Hepatocyte (in vitro differentiated cells): ENCODE measurements at places on chromosomes 7 and 10. TPM values are rescaled to one million over a fixed set of nuclear protein-coding genes. Genes with fewer than 3 reads are reported as not detected.

GRCh38 chr7:151115121-151115835 lies 29.0 kb downstream of the AGAP3 start:
- peak; percentile 72 for DNase-seq
- no peaks in the 10 kb centered on the region for H3K27me3 ChIP-seq
- H3K4me1 ChIP-seq: peaks cover 17% of the 10 kb centered on the region
- no peak overlapping the region for H3K4me3 ChIP-seq

DNA sequence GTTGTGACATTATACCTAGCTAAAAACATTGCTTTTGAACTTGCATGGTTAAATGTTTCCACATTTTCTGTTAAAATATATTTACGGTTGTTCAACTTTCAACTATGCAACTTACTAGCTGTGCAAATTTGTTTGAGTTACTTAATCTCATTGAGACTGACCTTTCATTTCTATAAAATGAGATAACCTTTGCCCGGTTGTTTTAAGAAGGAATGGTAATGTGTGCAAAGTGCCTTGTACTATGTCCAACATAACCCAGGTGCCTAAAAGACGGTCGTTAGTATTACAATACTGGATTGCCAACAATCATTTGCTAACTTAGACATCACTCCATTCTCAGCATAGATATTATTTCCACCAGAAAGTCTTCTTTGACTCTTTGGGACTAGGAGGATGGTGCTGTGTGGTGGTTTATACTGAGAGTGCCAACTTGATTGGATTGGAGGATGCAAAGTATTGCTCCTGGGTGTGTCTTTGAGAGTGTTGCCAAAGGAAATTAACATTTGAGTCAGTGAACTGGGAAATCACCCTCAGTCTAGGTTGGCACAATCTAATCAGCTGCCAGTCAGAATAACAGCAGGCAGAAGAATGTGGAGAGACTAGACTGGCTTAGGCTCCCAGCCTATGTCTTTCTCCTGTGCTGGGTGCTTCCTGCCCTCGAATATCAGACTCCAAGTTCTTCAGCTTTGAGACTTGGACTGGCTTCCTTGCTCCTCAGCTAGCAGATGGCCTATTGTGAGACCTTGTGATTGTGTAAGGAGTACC lies 85.2 kb upstream of the PDSS1 start:
- no peak overlapping the region for H3K27ac ChIP-seq
- no peaks in the 10 kb centered on the region for H3K4me1 ChIP-seq
- no peak overlapping the region for H3K4me3 ChIP-seq
- DNase-seq: no peak
- no peaks in the 10 kb centered on the region for H3K27me3 ChIP-seq
- no peaks in the 10 kb centered on the region for H3K36me3 ChIP-seq

GRCh38 chr7:129376778-129377700 lies 57.2 kb upstream of the STRIP2 start:
- no peak overlapping the region for H3K27ac ChIP-seq
- H3K36me3 ChIP-seq: no peaks in the 10 kb centered on the region
- DNase-seq: no peak
- no peaks in the 10 kb centered on the region for H3K27me3 ChIP-seq
- no peaks in the 10 kb centered on the region for H3K4me1 ChIP-seq

DNA sequence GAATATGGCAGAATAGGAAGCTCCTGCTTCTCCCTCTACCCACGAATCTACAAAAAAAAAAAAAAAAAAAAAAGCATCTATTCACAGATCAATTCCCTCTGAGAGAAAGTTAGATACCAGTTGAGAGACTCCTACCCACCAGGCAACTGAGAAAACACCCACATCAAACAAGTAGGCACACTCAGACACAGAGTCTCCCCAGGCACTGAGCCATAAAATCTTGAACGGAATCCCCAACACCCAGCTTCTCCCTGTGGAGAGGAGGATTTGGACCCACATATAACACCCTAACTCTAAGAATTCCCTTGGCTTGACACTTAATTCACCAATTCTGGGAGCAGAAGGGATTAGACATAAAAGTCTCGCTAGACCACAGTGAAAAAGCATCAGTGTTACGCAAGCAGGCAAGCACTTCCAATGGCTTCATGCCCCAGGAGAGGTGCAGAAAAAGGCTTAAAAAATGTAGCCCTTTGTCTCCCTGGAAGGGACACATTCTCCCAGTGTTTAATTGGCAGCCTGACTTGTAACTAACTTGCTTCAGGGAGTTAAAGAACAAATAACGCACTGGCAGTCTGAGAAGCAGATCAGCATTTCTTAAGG lies 192.2 kb downstream of the ELAPOR2 start:
- no peak overlapping the region for H3K4me3 ChIP-seq
- H3K36me3 ChIP-seq: no peaks in the 10 kb centered on the region
- DNase-seq: no peak
- H3K4me1 ChIP-seq: no peaks in the 10 kb centered on the region
- no peak overlapping the region for H3K27ac ChIP-seq

GRCh38 chr7:162632-163297 lies 29.6 kb upstream of the FAM20C start:
- no peaks in the 10 kb centered on the region for H3K36me3 ChIP-seq
- DNase-seq: no peak
- peaks cover 34% of the 10 kb centered on the region for H3K4me1 ChIP-seq
- H3K27ac ChIP-seq: no peak overlapping the region

DNA sequence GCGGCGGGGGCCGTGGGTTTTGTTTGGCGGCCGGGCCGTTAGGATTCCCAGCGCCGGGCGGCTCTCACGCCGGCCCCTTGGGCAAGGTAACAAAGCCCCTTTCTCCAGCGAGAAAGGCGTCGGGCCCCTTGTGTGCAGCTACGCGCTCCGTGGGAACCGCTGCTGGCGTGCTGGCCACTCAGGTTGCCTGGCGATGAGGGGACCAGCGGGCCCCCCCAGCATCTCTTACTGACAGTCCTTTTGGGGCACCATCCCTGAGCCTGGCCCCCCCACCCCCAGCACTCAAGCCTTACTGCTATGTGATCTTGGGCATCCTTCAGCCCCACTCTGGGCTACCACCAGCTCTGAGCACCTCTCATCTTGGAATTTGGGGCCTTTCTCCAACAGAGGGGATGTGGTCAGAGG lies 1.8 kb downstream of the LFNG start:
- no peak for DNase-seq
- H3K36me3 ChIP-seq: no peaks in the 10 kb centered on the region
- peaks cover 20% of the 10 kb centered on the region for H3K27me3 ChIP-seq
- peaks cover 58% of the 10 kb centered on the region for H3K4me1 ChIP-seq
- no peak overlapping the region for H3K4me3 ChIP-seq

- no peak overlapping the region for H3K27ac ChIP-seq
- peaks cover 30% of the 10 kb centered on the region for H3K4me1 ChIP-seq
- no peak for DNase-seq
- no peaks in the 10 kb centered on the region for H3K36me3 ChIP-seq
- no peak overlapping the region for H3K4me3 ChIP-seq
These were observed 4.5 kb downstream of the TRIL start for GRCh38 chr7:28953633-28954032.

- no peak overlapping the region for H3K4me3 ChIP-seq
- DNase-seq: no peak
- no peaks in the 10 kb centered on the region for H3K4me1 ChIP-seq
- H3K36me3 ChIP-seq: no peaks in the 10 kb centered on the region
- H3K27me3 ChIP-seq: no peaks in the 10 kb centered on the region
These were observed 348.7 kb upstream of the LRGUK start for GRCh38 chr7:133778472-133778871.

- H3K27ac ChIP-seq: peak overlapping the region; percentile 33
- no peaks in the 10 kb centered on the region for H3K36me3 ChIP-seq
- peaks cover 6% of the 10 kb centered on the region for H3K4me1 ChIP-seq
- no peak for DNase-seq
- H3K27me3 ChIP-seq: peaks cover 99% of the 10 kb centered on the region
These were observed 5.1 kb upstream of the TBX20 start for GRCh38 chr7:35258868-35259522.

GRCh38 chr7:114631249-114631822 lies 216.7 kb downstream of the FOXP2 start:
- no peak overlapping the region for H3K27ac ChIP-seq
- DNase-seq: no peak
- peaks cover 4% of the 10 kb centered on the region for H3K4me1 ChIP-seq
- no peak overlapping the region for H3K4me3 ChIP-seq
- no peaks in the 10 kb centered on the region for H3K36me3 ChIP-seq

- peak; percentile 12 for DNase-seq
- H3K27me3 ChIP-seq: no peaks in the 10 kb centered on the region
- no peaks in the 10 kb centered on the region for H3K4me1 ChIP-seq
These were observed 51.3 kb downstream of the USP6NL start for GRCh38 chr10:11560076-11560709.

DNA sequence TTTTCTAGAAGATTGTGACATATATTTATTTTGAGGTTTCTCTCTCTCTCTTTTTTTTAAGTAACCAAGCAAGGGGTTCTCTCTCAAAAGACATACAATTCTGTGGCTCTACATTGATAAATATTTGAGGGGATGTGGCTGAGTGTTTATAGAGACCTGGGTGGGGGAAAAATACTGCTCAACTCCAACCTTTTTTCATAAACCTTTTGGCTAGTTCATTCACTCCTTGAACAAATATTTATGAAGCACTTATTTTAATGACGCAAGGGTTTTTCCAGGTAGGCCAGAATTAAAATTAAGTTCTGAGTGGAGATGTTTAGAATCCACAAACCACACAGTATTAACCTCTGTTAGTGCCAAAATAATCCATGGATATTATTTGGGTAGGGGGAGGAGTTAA lies 100.2 kb downstream of the PTPRE start:
- H3K27me3 ChIP-seq: no peaks in the 10 kb centered on the region
- no peak for DNase-seq
- no peak overlapping the region for H3K4me3 ChIP-seq
- no peaks in the 10 kb centered on the region for H3K36me3 ChIP-seq
- H3K4me1 ChIP-seq: no peaks in the 10 kb centered on the region

GRCh38 chr10:74024600-74024999 lies 26.7 kb downstream of the VCL start:
- no peaks in the 10 kb centered on the region for H3K36me3 ChIP-seq
- H3K27me3 ChIP-seq: no peaks in the 10 kb centered on the region
- no peak for DNase-seq

- H3K4me3 ChIP-seq: no peak overlapping the region
- no peaks in the 10 kb centered on the region for H3K36me3 ChIP-seq
- peak overlapping the region; percentile 29 for H3K27ac ChIP-seq
- H3K27me3 ChIP-seq: no peaks in the 10 kb centered on the region
- H3K4me1 ChIP-seq: no peaks in the 10 kb centered on the region
These were observed 14.8 kb downstream of the CYP3A7 start for GRCh38 chr7:99719996-99720769.

DNA sequence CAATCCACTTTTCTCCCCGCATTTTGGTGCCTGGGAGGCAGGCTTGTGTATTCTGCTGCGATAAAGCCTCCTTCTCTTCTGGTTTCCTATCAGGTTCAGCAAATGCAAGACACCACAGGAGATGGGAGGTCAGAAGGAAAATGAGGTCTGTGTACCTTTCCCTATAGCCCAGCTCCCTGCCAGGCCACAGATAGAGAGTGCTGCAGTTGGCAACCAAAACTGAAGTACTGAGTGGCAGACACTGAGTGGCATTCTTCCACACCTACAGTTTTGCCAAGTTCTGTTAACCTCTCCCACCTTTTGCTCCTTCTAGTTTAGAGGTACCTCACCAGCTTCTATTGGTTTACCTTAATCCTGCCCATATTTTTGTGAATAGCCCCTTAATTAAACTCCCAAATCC lies 948.4 kb downstream of the SORCS1 start:
- DNase-seq: no peak
- H3K4me1 ChIP-seq: no peaks in the 10 kb centered on the region
- no peaks in the 10 kb centered on the region for H3K36me3 ChIP-seq
- no peak overlapping the region for H3K27ac ChIP-seq
- H3K4me3 ChIP-seq: no peak overlapping the region

GRCh38 chr7:43664681-43665080 lies 64.6 kb downstream of the COA1 start:
- H3K4me3 ChIP-seq: no peak overlapping the region
- DNase-seq: no peak
- H3K4me1 ChIP-seq: peaks cover 3% of the 10 kb centered on the region
- no peak overlapping the region for H3K27ac ChIP-seq
- no peaks in the 10 kb centered on the region for H3K27me3 ChIP-seq

- no peak overlapping the region for H3K4me3 ChIP-seq
- H3K4me1 ChIP-seq: no peaks in the 10 kb centered on the region
- H3K27ac ChIP-seq: no peak overlapping the region
These were observed 81.9 kb upstream of the BTBD16 start for GRCh38 chr10:122189185-122189584.

- H3K4me1 ChIP-seq: no peaks in the 10 kb centered on the region
- no peak for DNase-seq
- H3K36me3 ChIP-seq: no peaks in the 10 kb centered on the region
- H3K27ac ChIP-seq: no peak overlapping the region
These were observed 65.3 kb downstream of the CUZD1 start for GRCh38 chr10:122780391-122780790.

GRCh38 chr7:92402920-92403759 lies 44.1 kb upstream of the GATAD1 start:
- peak overlapping the region; percentile 73 for H3K27ac ChIP-seq
- H3K36me3 ChIP-seq: peaks cover 9% of the 10 kb centered on the region
- DNase-seq: peak; percentile 49
- H3K4me1 ChIP-seq: no peaks in the 10 kb centered on the region
- H3K27me3 ChIP-seq: no peaks in the 10 kb centered on the region

The CHAT gene
- total RNA-seq: 0.27 TPM in 1 of 2 replicates, not detected in the other

The TAC1 gene
- total RNA-seq: 0.48 and 1.9 TPM in 2 replicates

The TUBB8 gene
- total RNA-seq: 0.70 and 0.80 TPM in 2 replicates

The SIRT1 gene
- 21.2 and 24.3 TPM in 2 replicates for total RNA-seq

The MOGAT3 gene
- total RNA-seq: 6.3 and 8.4 TPM in 2 replicates

The STRIP2 gene
- total RNA-seq: 1.1 and 1.4 TPM in 2 replicates

The BMPER gene
- total RNA-seq: 3.8 and 6.3 TPM in 2 replicates

The VWDE gene
- 0.68 and 2.1 TPM in 2 replicates for total RNA-seq
